ENCODE measurements at places on chromosomes 7 and 10.
A peak's percentile ranks its signal among the peaks of the same experiment; 100 is the strongest.

- peak; percentile 73 for DNase-seq
Measured at GRCh38 chr7:86469680-86470295, 173.9 kb upstream of the GRM3 start.

GRCh38 chr7:149085866-149086265 lies 4.7 kb downstream of the ZNF786 start:
- no peak for DNase-seq

DNA sequence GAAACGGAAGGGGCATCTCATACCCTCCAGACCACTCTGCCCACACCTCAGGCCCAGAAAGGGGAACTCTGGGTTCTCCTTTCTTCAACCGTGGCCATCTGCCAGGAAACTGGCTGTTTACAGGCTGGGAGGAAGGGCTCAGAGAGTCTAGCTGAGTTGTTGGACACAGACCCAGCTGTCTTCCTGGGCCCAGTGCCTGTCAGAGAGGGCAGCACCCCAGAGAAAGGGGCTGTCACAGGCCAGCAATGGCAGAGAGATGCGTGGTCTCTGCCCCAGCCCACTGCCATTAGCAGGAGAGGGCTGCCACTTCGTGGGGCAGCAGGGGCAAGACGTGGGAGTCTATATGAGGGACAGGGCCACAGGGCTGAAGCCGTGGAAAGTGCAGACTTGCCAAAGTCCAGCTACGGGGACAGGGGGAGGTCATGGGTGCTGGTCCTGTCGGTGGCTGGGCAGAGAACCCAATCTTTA lies 11.0 kb downstream of the GRID1 start:
- no peak for DNase-seq

GRCh38 chr10:132645630-132646442 lies 108.2 kb downstream of the INPP5A start:
- DNase-seq = no peak

DNA sequence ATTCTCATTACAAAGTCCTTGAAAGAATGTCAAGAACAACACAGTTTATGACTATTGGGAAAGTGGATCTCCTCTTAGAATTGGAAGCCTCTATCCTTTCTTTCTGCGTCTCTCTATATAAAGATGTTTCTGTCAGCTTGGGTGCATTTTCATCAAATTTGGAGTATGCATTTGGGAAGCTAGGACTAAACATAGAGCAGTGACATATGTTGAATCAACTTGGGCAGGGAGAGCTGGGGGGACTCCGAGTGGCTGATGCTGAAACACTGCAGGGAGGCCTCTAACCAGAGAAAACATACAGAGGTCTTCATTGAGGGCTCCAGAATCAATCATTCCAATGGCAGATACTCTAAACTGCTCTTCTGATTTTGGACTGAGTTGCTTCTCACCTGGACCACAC lies 147.4 kb downstream of the PDE1C start:
- DNase-seq = no peak

GRCh38 chr7:158863611-158864506 lies 7.5 kb downstream of the DYNC2I1 start:
- peak; percentile 83 for DNase-seq

GRCh38 chr7:84271543-84271942 lies 77.0 kb upstream of the SEMA3A start:
- DNase-seq = no peak

- DNase-seq = no peak
Measured at GRCh38 chr10:122078965-122079795, 90.2 kb downstream of the TACC2 start.

DNA sequence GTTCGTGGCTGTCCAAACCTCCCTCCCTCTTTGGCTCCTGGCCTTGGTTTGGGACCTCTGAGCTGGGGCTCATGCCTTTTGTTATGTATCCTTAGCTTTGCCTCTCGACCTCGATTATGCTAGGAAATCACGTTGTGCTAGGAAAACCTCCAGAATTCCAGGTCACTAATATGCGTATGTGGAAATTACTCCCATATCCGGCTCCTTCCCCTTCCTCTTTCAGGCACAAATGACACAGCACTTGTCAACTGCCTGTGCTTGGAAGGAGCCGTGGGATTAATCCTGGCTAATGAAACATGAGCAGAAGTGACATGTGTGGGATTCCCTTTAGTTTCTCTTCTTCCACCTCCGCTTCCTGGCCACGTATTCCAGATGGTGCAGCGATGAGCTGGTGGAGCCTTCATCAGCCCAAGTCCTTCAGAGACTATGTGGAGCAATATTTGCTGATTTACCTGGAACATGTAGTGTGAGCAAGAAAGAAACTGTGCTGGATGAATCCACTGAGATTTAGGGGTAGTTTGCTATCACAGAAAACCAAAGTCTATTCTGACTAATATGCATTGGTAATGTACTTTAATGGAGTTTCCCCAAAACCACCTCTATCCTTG lies 149.2 kb downstream of the REEP3 start:
- DNase-seq = no peak

- DNase-seq = no peak
Measured at GRCh38 chr10:7205656-7206055, 205.2 kb downstream of the SFMBT2 start.

- DNase-seq = no peak
Measured at GRCh38 chr10:14524691-14525324, 194.1 kb upstream of the FRMD4A start.

GRCh38 chr10:13743101-13743693 lies 156.4 kb downstream of the PRPF18 start:
- no peak for DNase-seq

- DNase-seq = no peak
Measured at GRCh38 chr10:78904196-78904595, 164.6 kb upstream of the ZMIZ1 start.

GRCh38 chr10:109877546-109877945 lies 45.8 kb downstream of the XPNPEP1 start:
- no peak for DNase-seq

DNA sequence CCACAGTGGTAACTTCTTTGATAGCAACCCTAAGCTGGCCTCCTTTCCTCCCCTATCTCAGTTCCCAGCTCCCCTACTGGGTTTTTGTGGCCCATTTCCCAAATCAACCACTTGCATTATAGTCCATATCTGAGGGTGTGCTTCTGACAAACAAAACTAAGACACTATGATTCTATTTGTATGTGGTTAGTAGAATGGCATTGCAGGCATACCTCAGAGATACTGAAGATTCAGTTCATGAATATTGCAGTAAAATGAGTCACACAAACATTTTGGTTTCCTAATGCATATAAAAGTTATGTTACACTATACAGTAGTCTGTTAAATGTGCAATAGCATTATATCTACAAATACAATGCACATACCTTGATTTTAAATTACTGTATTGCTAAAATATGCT lies 15.4 kb upstream of the TMEM243 start:
- no peak for DNase-seq

GRCh38 chr10:67767244-67767643 lies 70.7 kb downstream of the DNAJC12 start:
- no peak for DNase-seq

- no peak for DNase-seq
Measured at GRCh38 chr7:68238204-68238805, 1241.7 kb downstream of the TYW1 start.
